ENCODE measurements at places on chromosomes 12 and 14.

DNA sequence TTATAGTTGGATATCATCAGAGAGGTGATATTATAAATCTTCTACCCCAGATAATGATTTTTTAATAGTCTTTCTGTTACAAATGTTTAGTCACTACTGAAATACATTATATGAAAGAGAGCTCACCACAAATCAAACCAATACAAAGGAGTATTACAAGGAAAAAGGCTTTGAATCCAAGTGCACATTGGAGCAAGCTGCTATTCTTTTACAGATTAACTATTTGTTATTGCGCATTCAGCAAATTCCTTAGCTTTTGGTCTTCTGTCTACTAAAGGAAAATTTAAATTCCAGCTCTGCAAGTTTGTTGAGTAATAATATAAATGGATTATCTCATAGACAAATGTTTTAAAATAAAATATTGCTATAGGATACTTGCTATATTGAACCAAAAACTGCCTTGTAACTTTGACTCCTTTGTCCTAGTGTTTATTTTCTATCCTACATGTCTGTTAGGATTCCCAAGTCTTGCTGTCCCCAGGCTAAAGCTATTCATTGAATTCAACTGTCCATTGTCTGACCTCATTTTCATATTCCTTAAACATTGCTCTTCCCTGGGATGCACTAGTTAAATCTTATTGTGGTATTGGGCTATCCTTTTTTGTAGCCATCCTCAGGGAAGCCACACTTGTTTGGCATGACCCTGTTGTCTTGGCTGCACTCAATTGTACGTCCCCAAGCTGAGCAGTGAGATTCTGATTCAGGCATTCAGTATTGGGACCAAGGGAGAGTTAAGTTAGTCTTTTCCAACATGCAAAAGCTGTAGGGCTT lies 41.5 kb downstream of the PDE3A start:
- no peak for DNase-seq

GRCh38 chr12:89593233-89593632 lies 67.4 kb upstream of the POC1B start:
- no peak for DNase-seq

GRCh38 chr14:63186453-63186852 lies 17.8 kb upstream of the RHOJ start:
- DNase-seq = no peak

DNA sequence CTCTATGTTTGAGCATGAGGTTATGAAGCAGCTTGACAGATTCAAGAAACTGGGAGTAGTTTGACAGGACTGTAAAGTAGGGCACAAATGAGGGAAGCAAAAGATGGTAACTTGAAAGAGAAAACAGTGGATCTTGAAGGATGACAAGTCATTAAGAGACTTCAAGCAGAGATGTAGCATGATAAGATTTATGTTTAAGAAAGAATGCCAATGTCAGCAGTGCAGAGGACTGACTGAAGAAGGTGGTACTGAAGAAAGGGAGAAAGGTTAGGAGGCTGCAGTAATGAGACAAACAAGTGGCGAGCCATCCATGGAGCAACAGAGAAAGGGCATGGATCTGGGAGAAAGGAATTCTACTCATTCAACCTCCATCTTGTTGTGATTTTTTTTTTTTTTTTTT lies 120.2 kb upstream of the RAP1B start:
- DNase-seq = no peak

DNA sequence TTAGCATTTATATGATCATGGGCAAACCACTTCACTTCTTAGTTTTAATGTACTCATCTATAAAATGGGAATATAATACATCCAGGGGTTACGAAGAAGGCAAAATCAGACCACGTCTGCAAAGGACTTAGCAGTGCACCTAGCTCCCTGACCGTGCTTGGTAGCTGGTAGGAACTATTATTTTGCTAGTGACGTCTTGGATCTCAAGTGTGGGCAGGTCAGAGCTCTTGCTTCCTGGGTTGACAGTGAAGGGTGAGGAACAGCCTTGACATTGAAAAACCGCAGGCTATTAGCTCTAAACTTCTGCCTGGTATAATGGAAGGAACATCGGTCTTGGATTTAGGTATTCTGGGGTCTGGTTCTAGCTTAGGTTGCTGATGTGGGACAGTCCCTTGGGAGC lies 89.3 kb upstream of the MED13L start:
- DNase-seq = no peak

DNA sequence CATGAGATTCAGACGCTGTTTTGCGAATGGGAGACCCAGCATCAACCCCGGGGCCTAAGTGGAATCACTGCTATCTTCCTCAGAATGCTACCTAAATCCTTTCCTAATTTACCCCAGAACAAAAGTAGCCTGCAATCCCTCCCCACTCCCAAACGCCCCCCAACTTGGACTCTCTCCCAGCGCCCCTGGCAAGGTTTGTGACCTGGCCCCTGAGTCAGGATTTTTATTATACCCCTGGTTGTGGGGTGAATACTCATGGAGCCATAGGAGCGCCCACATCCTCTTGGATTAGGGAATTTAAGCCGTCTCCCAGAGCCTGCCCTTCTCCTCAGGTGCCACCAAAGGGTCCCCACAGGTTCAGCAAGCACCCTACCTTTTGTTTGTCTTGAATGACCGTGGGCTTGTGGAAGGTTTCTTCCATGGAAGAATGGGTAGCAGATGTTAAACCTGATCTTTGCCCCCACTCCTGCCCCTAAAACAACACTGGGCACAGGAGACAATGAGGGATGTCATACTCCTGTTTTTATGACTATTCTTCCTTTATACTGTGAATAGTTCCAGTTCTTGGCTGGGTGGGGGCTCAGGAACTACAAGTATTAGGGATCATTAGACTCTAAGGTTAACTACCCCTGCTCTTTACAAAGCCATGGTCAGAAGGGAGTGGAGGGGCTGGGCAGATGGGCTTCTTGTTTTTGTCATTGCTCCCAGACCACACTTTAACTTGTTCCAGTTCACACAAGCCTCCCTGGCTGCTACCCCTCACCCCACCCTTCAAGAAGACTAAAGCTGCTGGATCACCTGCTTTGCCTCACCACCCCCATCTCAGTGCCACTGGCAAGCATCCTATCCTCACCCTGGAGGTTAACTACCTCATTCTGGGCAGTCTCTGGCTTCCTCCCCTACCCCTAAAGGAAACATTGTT lies 630 bp downstream of the MYL6B start:
- no peak for DNase-seq

DNA sequence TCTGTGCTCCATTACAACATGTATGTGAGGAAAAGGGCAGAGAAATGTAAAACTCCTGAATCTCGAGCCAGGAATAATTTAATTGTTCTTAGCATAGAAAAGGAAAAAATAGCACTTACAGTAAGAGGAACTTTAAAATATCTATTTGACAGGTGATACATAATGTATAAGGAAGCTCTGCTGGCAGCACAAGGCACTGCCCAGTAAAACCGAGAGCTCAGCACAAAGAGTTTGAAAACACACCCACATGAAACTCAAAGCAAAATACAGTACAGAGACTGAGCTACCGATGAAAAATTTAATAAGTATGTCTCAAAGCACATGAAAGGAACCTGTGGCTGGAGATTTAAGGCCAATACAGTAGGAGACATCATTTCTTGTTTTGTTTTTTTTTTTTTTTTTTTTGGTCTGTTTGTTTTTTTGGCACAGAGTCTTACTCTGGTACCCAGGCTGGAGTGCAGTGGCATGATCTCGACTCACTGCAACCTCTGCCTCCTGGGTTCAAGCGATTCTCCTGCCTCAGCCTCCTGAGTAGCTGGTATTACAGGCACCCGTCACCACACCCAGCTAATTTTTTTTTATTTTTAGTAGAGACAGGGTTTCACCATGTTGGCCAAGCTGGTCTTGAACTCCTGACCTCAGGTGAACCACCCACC lies 19.2 kb downstream of the CLIP1 start:
- DNase-seq = no peak

- no peak for DNase-seq
Measured at GRCh38 chr14:24060984-24061913, 9.4 kb downstream of the CARMIL3 start.

DNA sequence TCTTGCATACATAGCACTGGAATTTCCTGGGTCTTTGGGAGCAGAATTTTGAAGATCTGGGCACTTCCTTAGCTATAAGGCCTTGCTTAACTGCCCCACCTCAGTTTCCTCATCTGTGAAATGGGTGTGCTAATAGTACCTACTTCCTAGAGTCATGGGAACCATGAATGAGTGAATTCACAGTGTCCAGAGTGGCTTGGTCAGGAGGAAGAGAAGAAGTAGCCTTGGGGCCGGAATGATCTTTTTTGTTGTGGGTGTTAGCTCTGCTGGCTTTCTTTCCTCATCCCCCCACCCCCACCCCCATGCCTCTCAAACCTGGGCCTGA lies 2.4 kb downstream of the SH2B3 start:
- DNase-seq = no peak

DNA sequence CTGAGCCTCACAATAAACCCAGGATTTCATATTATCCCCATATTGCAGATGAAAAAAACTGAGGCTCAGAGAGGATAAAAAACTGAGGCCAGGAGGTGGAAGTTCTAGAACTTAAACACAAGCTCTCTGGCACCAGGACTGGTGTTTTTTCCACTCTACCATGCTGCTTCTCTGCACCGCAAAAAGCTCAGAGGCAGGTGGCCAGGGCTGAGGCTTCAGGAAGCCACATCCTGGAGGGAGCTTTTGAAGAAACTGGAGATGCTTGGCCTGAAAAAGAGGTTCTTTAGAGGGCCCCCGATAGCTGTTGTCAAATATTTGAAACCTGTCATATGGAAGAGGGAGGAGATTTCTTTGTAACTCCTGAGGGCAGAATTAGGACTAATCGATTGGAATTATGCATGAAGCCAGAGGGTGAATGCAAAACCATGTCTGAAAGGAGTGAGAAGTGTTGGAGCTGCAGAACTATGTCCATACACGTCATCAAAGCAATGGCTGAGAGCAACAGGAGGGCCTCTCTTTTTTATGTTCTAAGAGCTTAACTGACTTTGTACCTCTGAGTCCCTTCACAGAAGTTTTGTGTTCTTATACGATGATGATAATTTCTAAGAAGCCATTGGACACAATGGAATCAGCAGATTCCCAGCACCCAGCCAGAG lies 448.6 kb downstream of the FUT8 start:
- peak; percentile 72 for DNase-seq

DNA sequence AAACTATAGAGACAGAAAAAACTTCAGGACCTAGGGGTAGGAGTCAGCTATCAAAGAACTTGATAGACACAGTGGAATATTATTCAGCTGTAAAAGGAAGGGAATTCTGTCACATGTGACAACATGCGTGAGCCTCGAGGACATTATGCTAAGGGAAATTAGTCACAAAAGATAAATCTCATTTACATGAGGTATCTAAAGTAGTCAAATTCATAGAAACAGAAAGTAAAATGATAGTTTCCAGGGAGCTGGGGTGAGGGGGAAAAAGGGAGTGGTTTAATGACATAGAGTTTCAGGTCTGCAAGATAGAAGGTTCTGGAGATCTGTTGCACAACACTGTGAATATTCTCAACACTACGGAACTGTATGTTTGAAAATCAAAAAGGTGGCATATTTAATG lies 50.0 kb upstream of the PRIMA1 start:
- DNase-seq = no peak

- DNase-seq = no peak
Measured at GRCh38 chr14:90641168-90641567, 175.1 kb downstream of the TTC7B start.

- no peak for DNase-seq
Measured at GRCh38 chr14:71702786-71703185, 229.4 kb upstream of the RGS6 start.

- no peak for DNase-seq
Measured at GRCh38 chr14:80805136-80805535, 136.4 kb downstream of the CEP128 start.

GRCh38 chr12:619346-619745 lies 43.9 kb downstream of the NINJ2 start:
- no peak for DNase-seq

DNA sequence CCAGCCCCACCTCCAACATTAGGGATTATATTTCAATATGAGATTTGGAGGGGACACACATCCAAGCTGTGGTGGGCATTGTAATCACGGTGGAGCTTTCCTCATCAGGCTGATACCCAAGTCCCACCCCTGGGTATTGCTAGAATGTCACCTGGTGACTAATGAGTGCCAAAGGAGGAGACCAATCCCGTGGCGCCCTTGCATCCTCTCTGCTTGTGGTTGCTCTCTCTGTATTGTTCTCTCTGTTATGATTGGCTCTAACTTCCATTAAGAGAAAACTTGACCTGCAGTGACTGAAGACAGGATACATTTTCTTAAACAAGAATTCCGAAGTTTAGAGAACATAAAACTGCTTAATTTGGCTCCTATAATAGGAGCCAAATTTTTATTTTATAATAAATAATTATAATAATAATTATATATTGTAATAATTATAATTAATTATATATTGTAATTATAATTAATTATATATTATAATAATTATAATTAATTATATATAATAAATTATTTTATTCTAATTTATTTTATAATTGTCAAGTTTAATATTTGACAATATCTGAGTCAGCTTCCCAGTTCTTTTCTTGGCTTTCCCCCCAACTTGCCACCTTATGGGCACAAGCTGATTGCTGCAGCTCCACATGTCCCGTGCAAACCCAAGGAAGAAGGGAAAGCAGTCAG lies 420.1 kb downstream of the DIO2 start:
- DNase-seq = no peak

DNA sequence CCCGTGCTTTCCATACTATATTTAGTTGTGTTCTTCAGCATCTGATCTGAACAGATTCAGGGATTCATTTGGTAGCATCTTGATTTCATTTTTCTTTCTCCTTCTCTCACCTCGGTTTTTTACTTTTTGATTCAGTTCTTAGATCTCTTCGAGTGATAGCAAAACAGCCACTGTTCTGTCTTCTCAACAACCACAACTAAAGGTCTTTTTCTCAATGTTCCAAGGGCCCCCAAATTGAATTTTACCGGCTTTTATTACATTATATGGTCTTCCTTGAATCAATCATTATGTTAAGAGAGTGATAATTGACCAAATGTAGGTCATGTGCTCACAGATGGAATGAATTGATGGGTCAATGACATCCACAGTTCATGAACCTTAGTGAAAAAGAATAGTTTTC lies 164.5 kb upstream of the LMNTD1 start:
- no peak for DNase-seq

DNA sequence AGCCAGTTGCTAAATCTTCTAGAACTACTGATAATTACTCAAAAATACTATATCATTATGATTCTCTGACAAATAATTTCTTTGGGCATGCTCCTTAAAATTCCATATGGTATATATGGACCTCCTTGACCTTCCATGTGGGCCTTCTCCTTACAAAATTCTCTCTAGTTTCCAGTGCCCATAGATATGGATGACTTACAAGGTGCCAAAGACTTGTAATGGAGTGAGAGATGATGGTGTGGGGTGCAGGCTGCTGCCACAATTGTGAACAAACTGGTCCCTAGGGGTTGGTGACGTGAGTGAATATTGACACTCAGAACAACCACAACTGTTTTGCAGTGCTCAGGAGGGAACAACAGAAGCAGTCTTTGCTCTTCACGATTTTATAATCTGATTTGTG lies 378.9 kb downstream of the SNAPC1 start:
- no peak for DNase-seq

- no peak for DNase-seq
Measured at GRCh38 chr12:56334490-56334793, 642 bp upstream of the PAN2 start.

- no peak for DNase-seq
Measured at GRCh38 chr14:44414646-44415045, 92.4 kb downstream of the FSCB start.

Measured in activated CD4-positive, alpha-beta memory T cell treated with anti-CD3 and anti-CD28 coated beads, Interleukin-2, amount 10 ng/mL, durations not matched to agents 7 days and 5 days (primary cell).